ENCODE measurements at places on chromosomes 7 and 10.

GRCh38 chr7:43105521-43106120 lies 6.8 kb upstream of the HECW1 start:
- no peak for DNase-seq

DNA sequence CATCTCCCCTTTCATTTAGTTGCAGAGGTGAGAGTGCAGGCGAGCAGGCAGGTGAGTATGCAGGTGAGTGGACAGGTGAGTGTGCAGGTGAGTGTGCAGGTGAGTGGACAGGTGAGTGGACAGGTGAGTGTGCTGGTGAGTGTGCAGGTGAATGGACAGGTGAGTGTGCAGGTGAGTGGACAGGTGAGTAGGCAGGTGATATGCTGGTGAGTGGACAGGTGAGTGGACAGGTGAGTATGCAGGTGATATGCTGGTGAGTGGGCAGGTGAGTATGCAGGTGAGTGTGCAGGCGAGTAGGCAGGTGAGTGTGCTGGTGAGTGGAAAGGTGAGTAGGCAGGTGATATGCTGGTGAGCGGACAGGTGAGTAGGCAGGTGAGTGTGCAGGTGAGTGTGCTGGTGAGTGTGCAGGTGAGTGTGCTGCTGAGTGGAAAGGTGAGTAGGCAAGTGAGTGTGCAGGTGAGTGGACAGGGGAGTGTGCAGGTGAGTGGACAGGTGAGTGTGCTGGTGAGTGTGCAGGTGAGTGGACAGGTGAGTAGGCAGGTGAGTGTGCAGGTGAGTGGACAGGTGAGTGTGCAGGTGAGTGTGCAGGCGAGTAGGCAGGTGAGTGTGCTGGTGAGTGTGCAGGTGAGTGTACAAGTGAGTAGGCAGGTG lies 165.6 kb downstream of the ADARB2 start:
- no peak for DNase-seq

DNA sequence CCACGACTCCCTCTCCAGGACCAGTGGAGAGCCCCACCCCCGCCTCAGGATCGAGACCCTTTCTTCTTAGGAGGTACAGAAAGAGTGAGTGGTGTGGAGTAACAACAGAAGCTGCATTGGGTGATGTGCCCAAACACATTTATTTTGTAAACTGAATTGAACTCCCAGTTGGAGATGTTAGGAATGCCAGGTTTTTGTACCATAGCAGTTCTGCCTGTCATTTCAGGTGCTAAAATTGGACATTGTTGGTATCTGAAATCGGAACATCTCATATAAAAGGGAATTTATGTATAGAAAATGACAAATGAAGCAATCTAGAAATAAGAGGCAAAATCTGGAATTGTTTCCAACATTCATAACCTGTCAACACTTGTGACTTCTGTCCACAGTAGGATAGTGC lies 74.7 kb downstream of the SHH start:
- no peak for DNase-seq

GRCh38 chr10:71814922-71815411 lies 36.1 kb downstream of the PSAP start:
- DNase-seq = no peak

DNA sequence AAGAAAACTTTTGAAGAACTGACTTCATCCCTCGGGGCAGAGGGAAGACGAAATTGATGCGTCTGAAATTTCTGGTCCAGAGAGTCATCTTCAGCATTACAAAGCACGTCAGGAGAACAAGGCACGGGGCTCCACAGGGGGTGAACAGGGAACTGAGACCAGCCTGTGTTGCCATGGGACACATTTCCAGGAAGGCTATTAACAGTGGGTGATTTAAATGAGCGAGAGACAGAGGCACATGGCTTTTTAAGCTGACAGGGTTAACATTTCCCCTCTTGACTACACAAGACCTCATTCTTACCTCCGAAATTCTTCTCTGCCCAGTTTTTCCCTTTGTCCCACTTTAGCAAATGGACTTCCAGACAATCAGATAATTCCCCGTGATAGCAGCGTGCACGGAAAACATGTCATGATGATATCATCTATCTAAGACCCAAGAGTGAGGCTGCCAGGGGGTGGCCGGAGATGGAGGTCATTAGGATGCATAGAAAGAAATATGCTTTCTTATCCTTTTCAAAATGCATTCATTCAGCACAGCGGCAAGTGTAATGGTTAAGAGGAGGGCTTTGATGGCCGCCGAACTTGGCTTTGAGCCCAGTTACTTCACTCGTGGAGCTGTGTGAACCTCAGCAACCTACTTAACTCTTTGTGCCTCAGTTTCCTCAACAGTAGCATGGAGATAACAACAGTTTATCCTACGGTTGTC lies 248.0 kb downstream of the PRPF18 start:
- DNase-seq = no peak

GRCh38 chr10:131609176-131609575 lies 291.6 kb upstream of the PPP2R2D start:
- no peak for DNase-seq

- no peak for DNase-seq
Measured at GRCh38 chr10:26378861-26379294, 59.3 kb upstream of the APBB1IP start.

DNA sequence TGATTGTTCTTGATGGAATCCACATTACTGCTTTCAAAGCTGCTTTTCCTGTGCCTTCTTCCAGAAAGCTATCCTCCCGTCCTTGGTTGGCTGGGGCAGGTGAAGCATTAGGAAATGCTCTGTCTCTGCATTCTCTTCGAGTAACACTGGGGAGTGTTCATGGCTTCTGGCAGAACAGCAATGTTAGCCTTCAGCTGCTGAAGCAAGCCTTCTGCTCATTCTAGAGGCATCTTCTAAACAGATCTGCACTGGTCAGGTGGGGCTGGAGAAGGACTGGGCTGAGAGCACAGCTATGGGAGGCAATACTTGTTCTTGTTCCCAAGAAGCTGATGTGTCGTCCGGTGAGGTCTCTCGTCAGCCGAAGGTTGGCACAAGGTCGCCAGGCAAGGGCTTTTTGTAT lies 80.6 kb downstream of the MGMT start:
- DNase-seq = no peak

DNA sequence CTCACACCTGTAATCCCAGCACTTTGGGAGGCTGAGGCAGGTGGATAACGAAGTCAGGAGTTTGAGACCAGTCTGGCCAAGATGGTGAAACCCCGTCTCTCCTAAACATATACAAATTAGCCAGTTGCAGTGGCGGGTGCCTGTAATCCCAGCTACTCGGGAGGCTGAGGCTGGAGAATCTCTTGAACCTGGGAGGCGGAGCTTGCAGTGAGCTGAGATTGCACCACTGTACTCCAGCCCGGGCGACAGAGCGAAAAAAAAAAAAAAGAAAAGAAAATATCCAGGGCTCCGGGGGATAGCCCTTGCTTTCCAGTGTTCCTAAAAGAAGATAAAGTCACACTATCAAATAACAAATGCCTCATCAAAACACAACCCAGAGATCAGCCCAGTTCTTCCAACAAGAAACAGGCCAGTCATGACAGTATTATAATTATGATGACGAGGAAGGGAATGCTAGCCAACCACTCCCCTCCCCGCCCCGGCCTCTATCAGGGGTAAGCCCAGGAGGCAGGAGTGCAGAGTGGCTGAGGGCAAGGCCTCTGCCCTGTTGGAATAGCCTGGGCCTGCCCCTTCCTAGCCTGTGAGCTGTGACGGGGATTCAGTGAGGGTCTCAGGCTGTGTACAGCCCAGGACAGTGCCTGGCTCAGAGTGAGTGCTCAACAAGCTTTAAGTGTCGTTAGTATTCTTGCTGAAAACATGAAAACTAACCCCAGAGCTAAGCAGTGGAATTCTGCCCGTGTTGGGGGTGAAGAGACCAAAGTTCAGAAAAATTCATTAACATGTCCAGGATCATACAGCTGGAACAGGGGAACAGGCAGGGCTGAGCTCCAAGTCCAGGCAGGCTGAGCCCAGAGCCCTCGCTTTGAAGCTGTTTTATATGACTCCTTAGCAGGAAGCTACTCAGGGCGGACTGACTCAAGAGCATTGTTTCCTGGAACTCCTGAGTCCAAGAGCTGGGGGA lies 54.3 kb downstream of the FAM241B start:
- DNase-seq = no peak

DNA sequence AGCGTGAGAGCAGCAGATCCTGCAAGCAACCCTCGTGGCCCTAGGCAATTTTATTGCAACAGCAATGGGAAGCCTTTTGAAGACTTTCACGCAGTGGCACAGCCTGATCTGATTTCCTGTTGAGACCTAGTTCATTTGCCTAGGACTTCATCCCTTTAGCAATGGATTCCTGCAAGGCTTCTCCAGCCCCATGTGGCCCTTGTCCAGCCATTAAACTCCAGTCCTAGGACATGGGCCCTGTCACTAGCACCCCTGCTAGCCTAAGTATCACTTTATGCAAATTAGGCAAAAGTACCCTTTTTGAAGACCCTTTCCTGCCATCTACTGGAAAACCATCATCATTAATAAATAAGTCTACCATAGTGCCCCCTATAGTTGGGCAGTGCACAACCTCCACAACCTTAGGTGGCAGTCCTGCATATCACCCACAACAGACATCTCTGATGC lies 379.4 kb downstream of the GALNT17 start:
- DNase-seq = no peak

- no peak for DNase-seq
Measured at GRCh38 chr7:29565224-29565630, 1.6 kb downstream of the PRR15 start.

DNA sequence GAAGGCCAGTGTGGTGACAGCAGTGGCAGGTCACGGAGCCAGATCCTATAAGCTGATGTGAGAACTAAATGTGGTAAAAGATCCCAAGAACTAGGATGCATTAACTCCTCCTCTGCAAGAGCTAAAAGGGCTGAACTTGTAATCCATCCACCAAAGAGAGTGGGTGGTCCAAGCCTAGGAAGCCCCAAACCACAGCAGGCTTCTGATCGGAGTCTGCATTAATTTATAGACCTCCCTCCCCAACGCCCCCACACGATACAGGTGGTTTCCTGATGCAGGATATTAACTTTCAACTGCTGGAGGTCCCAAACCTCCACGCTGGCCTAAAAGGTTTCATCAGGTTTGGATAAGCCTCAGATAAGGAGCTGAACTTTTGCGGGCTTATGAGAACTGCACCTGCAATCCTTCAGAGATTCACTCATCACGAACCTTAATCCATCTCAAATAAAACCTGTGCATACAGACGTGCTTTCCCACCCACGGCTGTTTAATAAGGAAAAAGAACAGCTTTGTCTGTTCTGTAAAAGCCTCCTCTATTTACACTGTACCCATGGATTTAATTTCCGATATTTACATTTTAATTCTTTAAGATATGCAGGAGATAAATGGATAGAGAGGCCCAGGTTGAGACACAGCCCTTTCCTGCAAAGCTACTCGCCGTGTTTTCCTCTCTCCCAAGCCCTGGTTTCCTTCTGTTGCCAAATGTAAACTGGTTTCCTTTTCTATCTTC lies 74.9 kb downstream of the GFRA1 start:
- no peak for DNase-seq

- DNase-seq = no peak
Measured at GRCh38 chr7:6530626-6531491, 20.4 kb downstream of the GRID2IP start.

DNA sequence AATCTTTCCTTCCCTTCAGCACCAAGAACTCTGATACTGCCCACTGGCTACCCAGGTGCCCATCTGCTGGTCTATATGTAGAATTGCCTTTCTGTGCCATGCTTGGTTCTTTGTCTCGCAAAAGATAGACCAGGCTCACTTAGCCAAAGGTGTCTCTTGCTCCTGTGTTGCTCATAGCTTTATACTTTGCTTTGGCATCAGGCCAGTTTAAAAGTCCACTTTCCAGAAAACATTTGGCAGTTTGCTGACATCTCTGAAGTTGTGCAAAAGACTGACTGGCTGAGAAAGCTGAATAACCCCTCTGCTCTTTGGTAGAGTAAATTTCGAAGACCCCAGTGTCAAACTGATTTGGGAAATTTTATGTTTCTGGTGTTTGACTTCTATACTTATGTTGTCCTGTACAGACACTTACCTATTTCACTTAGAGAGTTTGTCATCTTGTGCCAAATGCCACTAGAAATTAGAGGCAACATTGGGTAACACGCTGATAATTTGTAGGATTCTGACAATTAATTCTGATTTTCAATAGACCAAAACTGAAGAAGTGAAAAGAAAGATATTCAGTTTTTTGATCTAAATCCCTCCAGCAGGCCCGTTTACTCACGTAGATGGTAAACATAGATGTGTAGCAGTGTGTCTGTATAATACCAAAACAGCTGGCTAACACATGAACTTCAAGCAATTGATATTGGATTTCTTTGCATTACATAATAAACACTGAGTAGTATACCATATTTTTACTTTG lies 91.1 kb downstream of the CPED1 start:
- DNase-seq = no peak

DNA sequence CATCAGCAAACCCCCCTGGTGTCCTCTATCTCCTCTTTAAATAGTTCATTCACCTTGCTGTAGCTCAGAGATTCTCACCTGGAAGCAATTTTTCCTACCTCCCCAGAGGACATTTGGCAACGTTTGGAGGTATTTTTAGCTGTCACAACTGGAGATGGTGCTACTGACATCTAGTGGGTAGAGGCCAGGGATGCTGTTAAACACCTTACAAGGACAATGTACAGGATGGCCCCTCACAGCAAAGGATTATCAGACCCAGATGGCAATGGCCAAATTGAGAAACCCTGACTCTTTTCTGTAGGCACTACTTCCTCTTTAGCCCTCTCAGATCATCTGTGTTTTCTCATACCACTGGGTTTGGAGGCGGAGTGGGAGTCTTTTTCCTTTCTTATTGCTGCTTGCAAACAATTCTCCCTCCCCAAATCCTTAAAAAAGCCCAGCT lies 13.2 kb upstream of the TRA2A start:
- DNase-seq = no peak

DNA sequence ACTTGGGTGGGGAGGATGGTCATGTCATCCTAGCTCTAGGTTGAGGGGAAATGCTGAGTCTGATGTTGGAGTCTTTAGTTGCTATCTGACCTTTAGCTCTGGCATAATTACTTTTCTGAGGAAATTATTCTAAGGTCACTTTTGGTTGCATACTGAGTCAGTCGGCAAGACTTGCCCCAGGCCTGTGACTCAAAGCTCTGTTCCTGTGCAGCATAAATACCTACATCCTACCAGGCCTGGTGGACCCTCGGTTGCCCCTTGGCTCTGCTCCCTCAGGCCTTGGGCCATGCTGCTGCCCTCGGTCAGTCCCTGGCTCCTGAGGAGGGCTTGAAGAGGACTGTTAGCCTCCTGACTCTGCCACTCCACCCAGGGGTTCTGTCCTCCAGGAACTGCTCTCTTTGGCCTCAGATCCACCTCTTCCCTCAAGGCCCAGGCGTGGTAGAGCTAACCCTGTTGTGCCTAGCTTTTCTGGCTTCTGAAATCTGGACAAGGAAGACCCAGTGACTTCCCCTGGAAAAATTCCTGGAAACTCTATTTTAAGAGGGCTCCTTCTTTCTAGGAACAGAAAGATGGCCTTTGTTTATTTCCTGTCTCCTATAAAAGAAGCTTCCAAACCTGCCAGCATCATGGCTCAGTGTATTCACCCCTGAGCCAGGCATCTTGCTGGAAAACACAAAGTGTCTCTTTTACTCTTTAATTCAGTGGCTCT lies 71.2 kb downstream of the TMEM178B start:
- no peak for DNase-seq

GRCh38 chr10:127996586-127996985 lies 89.7 kb downstream of the PTPRE start:
- no peak for DNase-seq
